ENCODE measurements at places on chromosomes 3 and 15.

DNA sequence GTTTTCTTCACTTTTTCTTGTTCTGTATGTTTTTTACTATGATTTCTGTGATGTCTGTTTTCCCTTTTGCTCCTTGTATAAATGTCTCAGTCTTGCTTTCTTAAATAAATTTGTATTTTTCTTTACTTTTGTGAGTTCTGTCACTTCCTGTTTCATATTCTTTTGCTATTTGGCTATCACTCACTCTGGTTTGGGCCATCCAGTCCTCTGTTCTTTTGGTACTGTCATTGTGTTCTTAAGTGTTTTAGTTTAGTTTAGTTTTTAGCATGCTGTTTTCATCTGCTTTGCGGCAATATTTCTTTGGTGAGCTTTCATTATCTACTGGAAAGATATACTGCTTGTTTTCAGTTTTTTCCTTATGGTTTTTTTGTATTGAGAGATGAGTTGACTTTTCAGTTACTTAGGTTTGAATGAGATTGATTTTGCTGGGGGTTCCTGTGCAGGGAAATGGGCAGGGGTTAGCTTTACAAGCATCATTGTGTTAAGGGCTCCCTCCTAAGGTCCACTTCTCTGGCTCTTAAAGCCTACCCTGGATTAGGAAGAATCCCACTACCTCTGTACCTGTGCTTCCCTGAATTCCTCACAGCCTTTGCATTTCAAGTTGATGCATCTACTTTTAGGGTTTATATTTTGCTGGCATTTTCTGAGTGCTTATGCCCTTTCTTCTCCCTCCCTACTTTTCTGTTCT, 35.1 kb downstream of the PDCD6IP start:
- DNase-seq = no peak

- DNase-seq = no peak
Measured at GRCh38 chr15:31228011-31228484, 98.6 kb upstream of the KLF13 start.

GRCh38 chr3:72539856-72540255, 308.4 kb downstream of the SHQ1 start:
- DNase-seq = no peak

DNA sequence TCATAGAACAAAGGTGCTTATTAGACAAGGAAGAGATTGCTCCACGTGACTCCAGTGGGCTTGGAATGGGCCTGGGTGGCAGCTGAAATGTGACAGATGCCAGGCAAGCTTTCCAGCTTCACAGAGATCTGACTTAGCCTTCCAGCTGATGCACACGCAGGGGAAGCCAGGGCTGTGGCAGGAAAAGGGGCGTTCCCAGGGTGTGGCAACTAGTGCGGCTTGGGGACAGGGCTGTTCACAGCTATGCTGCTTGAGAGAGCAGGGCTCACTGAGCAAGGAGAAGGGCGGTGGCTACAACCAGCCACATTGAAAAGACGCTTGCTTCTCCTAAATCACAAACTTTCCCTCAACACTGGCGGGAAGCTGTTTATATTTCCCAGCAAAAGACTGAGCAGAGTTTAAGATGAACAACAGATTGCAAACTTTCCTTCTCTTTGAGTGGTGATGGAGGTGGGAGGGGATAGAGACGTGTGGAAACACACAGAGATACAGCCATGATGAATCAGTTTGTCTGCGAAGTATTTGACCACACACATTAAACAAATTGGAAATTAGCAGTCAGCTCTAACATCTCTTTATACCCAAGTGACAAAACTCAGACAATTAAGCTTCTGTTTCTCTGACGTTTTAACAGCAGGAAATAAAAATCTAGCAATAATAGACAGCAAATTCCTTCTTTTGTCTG, 127.5 kb downstream of the BDH1 start:
- DNase-seq = peak; percentile 6

DNA sequence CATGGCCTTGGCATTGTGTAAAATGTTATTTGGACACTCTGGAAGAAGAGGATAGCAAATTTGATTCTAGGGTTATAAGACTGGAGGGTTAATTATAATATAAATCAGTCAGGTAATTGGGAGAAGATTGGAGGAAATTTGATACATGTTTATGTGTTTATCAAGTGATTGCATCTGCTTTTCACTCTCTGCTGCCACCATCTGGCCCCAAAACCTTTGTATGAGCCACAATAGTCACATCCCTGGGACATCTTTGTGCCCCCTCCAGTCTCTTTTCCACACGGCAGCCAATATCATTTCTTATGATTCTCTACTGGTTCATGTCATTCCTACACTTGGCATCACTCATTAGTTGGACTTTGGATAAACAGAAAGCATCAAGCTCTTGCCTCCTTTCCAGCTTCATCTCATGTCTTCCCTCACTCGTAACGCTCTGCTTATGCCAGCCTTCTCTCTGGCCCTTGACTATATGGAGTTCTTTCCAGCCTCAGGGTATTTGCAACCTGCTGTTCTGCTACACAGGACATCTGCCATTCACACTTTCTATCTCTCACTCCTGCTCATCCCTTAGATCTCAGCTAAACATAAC, 602.3 kb upstream of the SUCLG2 start:
- no peak for DNase-seq

- DNase-seq = no peak
Measured at GRCh38 chr3:185986198-185986777, 48.5 kb upstream of the TRA2B start.

- no peak for DNase-seq
Measured at GRCh38 chr3:171258316-171258715, 201.9 kb downstream of the TNIK start.

DNA sequence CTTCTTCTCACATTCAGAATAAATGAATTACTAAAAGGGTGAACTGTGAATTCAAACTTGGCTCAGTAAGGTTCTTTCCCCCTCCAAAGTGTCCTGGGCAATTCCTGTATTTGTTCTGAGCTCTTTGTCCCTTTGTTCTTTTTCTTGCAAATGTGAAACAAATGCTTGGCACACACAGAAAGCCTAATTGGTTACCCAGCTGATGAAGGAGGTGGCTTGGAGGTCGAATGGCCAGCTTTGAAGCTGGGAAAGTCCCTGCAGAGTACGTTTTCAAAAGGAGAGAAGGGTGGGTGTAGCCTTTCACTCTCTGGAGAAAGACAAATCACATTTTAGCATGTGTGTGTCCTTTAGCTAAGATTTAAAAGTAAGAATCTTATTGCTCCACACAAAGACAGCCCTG, 154.4 kb downstream of the PEX5L start:
- DNase-seq = no peak

GRCh38 chr3:157527131-157527881, 24.1 kb upstream of the VEPH1 start:
- DNase-seq = no peak

- DNase-seq = no peak
Measured at GRCh38 chr3:89411201-89411600, 303.8 kb downstream of the EPHA3 start.

Measured in stimulated activated CD8-positive, alpha-beta memory T cell treated with anti-CD3 and anti-CD28 coated beads, Interleukin-4, amount 100 ng/mL, for 1 hour (primary cell).